Stomach (tissue), 19 donors: ENCODE measurements at places on chromosomes 2 and 18.

DNA sequence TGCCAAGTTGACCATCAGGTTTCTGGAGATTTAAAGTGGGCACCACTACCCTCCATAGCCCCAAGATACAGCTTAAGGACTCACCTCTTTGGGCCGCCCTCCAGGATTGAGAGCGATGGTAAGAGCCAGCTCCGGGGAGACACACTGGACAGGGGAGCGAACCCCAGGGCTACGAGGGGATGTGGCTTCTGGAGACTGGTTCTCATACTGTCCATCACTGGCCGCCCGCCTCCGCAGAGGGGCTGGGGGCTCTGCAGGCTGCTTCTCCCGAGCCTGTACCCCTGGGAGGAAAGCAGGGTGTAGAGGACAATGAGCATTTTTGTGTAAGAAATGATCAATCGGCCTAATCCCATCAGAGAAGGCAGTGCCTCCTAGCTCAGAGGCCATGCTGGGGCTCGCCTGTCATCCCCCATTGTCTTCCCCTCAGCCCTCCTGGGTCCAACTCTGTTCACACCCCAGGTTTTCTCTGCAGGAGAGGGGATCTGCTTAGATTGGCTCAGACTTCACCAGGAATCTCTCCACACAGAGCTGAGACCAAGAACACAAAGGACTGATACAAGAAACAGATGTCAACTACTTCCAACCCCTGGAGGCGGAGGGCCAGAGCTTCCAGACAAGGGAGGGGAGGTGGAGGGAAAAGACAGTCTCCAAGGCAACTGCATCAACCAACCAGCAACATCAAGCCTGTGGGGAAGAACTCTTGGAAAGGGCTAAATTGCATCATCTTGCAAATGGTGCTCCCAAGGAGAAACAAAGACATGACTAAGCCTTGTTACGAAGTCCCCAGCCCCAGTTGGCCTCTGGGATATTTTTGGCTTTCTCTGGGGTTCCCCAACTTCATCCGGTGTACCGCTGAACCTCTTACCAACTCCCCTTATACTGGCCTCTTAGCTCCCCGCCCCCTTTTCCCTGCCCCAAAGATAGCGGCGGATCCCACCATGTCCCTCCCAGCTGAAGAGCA lies 166.6 kb downstream of the TNS1 start:
- H3K27me3 ChIP-seq = no peaks in the 10 kb centered on the region
- no peak for DNase-seq
- H3K36me3 ChIP-seq = peaks cover 48% of the 10 kb centered on the region
- peaks cover 21% of the 10 kb centered on the region for H3K4me1 ChIP-seq
- peak overlapping the region; percentile 76 for H3K27ac ChIP-seq

GRCh38 chr2:27130396-27130795 lies 4.0 kb downstream of the PREB start:
- no peaks in the 10 kb centered on the region for H3K27me3 ChIP-seq
- no peak overlapping the region for H3K27ac ChIP-seq
- H3K4me3 ChIP-seq = no peak overlapping the region
- DNase-seq = no peak

DNA sequence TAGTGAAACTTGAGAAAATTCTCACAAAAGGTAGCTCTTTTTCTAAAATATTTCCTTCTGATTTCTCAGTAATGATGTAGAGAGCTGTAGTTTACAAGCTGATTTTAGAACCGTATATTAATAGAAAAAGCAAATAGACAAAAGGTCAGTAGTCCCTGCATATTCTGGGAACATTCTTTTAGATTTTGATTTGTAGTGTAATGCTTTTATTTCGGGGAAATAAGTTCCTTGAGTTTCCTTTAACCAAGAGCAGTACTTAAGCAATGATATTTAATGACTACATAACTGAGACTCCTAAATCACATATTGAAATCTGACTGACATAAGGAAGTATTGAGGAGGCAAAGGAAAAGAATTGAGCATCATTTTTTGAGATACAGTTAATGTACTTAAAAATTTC lies 22.4 kb downstream of the NBEAL1 start:
- DNase-seq = no peak
- no peak overlapping the region for H3K4me3 ChIP-seq
- H3K4me1 ChIP-seq = peaks cover 21% of the 10 kb centered on the region
- H3K27me3 ChIP-seq = no peaks in the 10 kb centered on the region
- H3K27ac ChIP-seq = peak overlapping the region; percentile 5
- peaks cover 3% of the 10 kb centered on the region for H3K36me3 ChIP-seq

- no peaks in the 10 kb centered on the region for H3K36me3 ChIP-seq
- peaks cover 24% of the 10 kb centered on the region for H3K4me1 ChIP-seq
- H3K27ac ChIP-seq = peak overlapping the region; percentile 78
- no peak overlapping the region for H3K4me3 ChIP-seq
Measured at GRCh38 chr2:212915121-212915782, 236.2 kb downstream of the IKZF2 start.
